ENCODE measurements at places on chromosomes 5 and 9. TPM values are rescaled to one million over a fixed set of nuclear protein-coding genes. Genes with fewer than 3 reads are reported as not detected.

DNA sequence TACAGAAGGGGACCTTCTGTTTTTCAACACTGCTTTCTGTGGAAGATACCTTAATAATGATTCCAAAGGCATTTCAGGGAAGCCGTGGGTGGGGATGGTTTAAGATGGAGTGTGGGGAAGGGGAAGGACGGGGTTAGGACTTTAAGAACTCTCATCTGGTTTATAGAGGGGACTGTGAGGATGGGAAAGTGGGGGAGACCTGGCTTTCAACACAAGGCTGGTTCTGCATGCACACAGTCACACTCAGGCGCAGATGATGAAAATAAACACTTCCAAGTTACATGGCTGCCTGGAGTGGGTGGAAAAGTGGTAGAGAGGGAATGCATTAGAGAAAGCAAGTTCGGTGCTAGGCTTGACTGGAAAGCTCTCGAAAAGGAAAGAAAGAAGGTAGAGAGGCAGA, 4.9 kb downstream of the MSANTD3 start:
- DNase-seq = no peak
- H3K27ac ChIP-seq = peak overlapping the region; percentile 43
- H3K4me1 ChIP-seq = peaks cover 35% of the 10 kb centered on the region
- no peak overlapping the region for H3K4me3 ChIP-seq
- no peaks in the 10 kb centered on the region for H3K27me3 ChIP-seq
- peaks cover 12% of the 10 kb centered on the region for H3K36me3 ChIP-seq

DNA sequence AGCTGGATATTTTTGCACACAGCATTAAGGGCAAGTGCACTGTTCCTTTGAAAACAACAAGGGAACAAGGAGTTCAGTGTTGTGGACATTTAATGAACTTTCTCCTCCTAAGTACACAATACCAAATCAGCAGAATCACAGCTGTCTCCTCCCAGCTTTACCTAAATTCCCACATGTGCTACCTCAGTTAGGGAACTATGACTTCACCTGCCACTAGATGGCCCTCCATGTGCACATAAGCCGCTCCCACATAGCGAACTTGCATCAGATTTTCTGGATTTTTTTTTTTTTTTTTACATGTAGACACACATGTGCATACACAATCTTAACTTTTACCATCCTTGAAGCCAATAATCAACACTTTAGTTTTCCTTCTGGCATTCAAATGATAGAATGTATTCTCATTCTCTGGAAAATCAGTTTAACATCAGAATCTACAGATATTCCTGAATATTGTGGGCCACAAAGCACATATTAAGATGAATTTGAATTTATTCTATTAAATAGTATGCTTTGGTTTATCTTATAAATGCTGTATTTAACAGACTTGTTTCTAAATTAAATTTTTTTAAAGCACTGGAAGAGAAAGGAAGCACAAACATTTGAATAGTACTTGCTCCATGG, 123.6 kb downstream of the PALM2AKAP2 start:
- no peaks in the 10 kb centered on the region for H3K36me3 ChIP-seq
- H3K27ac ChIP-seq = no peak overlapping the region
- DNase-seq = peak; percentile 82
- peaks cover 6% of the 10 kb centered on the region for H3K4me1 ChIP-seq
- no peaks in the 10 kb centered on the region for H3K27me3 ChIP-seq

- no peaks in the 10 kb centered on the region for H3K27me3 ChIP-seq
- H3K36me3 ChIP-seq = peaks cover 8% of the 10 kb centered on the region
- no peak overlapping the region for H3K4me3 ChIP-seq
- no peaks in the 10 kb centered on the region for H3K4me1 ChIP-seq
Measured at GRCh38 chr5:41822036-41822435, 48.2 kb downstream of the OXCT1 start.

GRCh38 chr9:89153232-89154017, 25.2 kb downstream of the SHC3 start:
- peak; percentile 73 for DNase-seq
- H3K4me1 ChIP-seq = peaks cover 22% of the 10 kb centered on the region
- H3K36me3 ChIP-seq = no peaks in the 10 kb centered on the region
- no peaks in the 10 kb centered on the region for H3K27me3 ChIP-seq

- DNase-seq = no peak
- no peaks in the 10 kb centered on the region for H3K27me3 ChIP-seq
- H3K27ac ChIP-seq = no peak overlapping the region
Measured at GRCh38 chr9:114220061-114220541, 64.8 kb downstream of the COL27A1 start.

- peaks cover 64% of the 10 kb centered on the region for H3K4me1 ChIP-seq
- H3K27ac ChIP-seq = no peak overlapping the region
- H3K27me3 ChIP-seq = no peaks in the 10 kb centered on the region
- H3K36me3 ChIP-seq = peaks cover 13% of the 10 kb centered on the region
- no peak overlapping the region for H3K4me3 ChIP-seq
Measured at GRCh38 chr5:149166128-149166527, 24.8 kb downstream of the ABLIM3 start.

- H3K4me3 ChIP-seq = no peak overlapping the region
- no peak overlapping the region for H3K27ac ChIP-seq
- H3K36me3 ChIP-seq = no peaks in the 10 kb centered on the region
Measured at GRCh38 chr9:118975736-118976135, 393.5 kb downstream of the BRINP1 start.

DNA sequence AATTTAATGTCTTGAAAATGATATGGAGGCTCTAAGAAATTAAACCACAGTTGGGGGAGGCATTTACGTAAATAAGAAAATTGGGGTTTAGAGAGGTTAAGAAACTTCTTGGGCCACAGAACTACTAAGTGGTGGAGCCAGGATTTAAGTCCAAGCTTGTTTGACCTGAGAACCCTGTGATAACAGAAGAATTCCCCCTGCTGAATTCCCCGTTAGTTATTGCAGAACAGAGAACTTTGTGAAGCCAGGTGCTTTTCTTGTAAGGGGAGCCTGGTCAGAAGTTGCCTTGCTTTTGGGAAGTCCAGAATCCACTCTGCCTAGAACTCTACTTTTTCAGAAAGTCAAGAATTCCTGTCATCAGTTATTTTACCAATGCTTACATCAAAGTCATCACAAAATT, 309.3 kb upstream of the SEMA6A start:
- H3K4me3 ChIP-seq = no peak overlapping the region
- H3K36me3 ChIP-seq = no peaks in the 10 kb centered on the region

- no peaks in the 10 kb centered on the region for H3K27me3 ChIP-seq
- no peak for DNase-seq
- H3K4me3 ChIP-seq = no peak overlapping the region
- no peaks in the 10 kb centered on the region for H3K36me3 ChIP-seq
Measured at GRCh38 chr9:79057576-79057975, 514.2 kb upstream of the TLE4 start.

GRCh38 chr5:63961125-63961597, 1.1 kb downstream of the HTR1A start:
- no peak overlapping the region for H3K4me3 ChIP-seq
- H3K27me3 ChIP-seq = peaks cover 35% of the 10 kb centered on the region
- DNase-seq = no peak
- peaks cover 4% of the 10 kb centered on the region for H3K4me1 ChIP-seq
- no peaks in the 10 kb centered on the region for H3K36me3 ChIP-seq
- no peak overlapping the region for H3K27ac ChIP-seq

DNA sequence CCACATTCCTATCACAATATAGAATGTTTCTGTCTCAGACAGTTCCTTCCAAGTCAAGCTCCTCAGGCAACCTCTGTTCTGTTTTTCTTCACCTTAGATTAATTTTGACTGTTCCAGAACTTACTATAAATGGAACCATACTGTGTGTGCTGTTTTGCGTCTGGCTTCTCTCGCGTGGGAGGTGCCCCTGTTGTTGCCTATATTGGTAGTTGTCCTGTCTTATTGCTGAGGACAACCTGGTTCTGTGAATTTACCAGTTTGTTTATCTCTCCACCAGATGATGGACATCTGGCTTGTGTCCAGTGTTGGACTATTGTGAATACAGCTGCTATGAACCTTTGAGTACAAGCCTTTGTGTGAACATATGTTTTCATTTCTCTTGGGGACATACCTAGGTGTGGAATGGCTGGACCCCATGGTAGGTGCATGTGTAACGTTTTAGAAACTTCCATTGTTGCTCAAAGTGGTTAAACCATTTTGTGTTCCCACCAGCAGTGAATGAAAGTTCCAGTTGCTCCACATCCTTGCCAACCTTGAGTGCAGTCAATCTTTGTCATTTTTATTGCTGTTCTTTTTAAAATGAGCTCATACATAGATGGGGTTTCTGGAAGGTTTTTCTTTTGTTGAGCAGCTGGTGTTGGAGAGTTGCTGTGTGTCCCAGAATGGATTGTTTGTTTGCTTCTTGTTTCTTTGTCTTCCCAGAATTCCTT, 18.1 kb downstream of the HMCN2 start:
- H3K4me1 ChIP-seq = peaks cover 7% of the 10 kb centered on the region
- peaks cover 79% of the 10 kb centered on the region for H3K27me3 ChIP-seq
- H3K27ac ChIP-seq = no peak overlapping the region

GRCh38 chr5:169970911-169971765, 9.2 kb downstream of the INSYN2B start:
- H3K4me3 ChIP-seq = peak overlapping the region; percentile 17
- peaks cover 11% of the 10 kb centered on the region for H3K36me3 ChIP-seq
- peaks cover 19% of the 10 kb centered on the region for H3K4me1 ChIP-seq
- H3K27me3 ChIP-seq = no peaks in the 10 kb centered on the region

DNA sequence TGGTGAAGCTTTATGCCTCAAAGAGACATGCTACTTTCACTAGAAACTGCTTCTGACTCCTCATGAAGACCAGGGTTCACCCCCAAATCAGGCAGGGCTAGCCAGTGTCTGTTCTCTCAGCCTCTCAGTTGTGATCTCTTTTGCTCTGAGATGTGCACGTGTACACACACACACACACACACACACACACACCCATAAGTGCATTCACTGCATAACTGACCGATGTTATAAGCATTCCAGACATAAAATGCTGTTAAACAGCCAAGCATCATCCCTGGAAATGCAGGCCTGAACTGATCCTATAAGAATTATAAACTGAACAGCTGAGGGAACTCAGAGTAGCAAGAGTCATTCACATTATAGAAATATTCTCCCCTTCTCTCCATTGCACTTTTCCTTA, 85.0 kb downstream of the FSTL4 start:
- no peaks in the 10 kb centered on the region for H3K4me1 ChIP-seq
- H3K36me3 ChIP-seq = no peaks in the 10 kb centered on the region
- H3K27ac ChIP-seq = no peak overlapping the region
- DNase-seq = no peak
- peaks cover 31% of the 10 kb centered on the region for H3K27me3 ChIP-seq

The ORM2 gene
- total RNA-seq = not detected

The COL15A1 gene
- total RNA-seq = not detected

The EPB41L4B gene
- 20.2 TPM for total RNA-seq

The MCTP1 gene
- 29.3 TPM for total RNA-seq
